ENCODE measurements at places on chromosomes 6 and 20. TPM values are rescaled to one million over a fixed set of nuclear protein-coding genes. Genes with fewer than 3 reads are reported as not detected.

The SALL4 gene
- 2.4 TPM for total RNA-seq

The MRPS18A gene
- 63.0 TPM for total RNA-seq

The VSX1 gene
- 0.32 TPM for total RNA-seq

The MCHR2 gene
- 0.15 TPM for total RNA-seq

The AKAP12 gene
- total RNA-seq = 28.4 TPM

The PRKN gene
- total RNA-seq = not detected

The UCKL1 gene
- total RNA-seq = 23.9 TPM

The GRM1 gene
- total RNA-seq = 0.02 TPM

DNA sequence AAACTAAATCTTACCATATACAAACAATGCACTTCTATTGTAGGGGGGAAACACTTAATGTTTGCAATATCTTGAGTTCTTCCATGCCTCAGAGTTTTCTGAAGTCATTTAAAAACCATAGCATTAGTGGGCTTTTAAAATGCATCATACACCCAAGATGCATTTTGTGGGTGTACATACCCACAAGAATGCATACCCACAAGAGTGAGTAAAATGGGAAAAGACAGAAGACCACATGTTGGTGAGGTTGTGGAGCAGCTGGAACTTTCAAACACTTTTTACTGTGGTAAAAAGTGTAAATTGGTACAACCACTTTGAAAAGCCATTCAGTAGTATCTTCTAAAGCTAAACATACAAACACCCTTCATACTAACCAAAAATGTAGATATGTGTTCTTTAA is 57.5 kb downstream of the CYB5R4 start:
- no peak for DNase-seq

GRCh38 chr6:12034837-12035236 is 22.7 kb downstream of the HIVEP1 start:
- no peak for DNase-seq

- DNase-seq = no peak
Measured at GRCh38 chr20:17998446-17998845, 29.6 kb downstream of the MGME1 start.

- peak; percentile 21 for DNase-seq
Measured at GRCh38 chr6:133555685-133556084, 314.5 kb downstream of the EYA4 start.

GRCh38 chr20:57951549-57951948 is 241.7 kb upstream of the PMEPA1 start:
- DNase-seq = no peak

GRCh38 chr20:52754366-52754765 is 217.8 kb upstream of the TSHZ2 start:
- DNase-seq = peak; percentile 59

DNA sequence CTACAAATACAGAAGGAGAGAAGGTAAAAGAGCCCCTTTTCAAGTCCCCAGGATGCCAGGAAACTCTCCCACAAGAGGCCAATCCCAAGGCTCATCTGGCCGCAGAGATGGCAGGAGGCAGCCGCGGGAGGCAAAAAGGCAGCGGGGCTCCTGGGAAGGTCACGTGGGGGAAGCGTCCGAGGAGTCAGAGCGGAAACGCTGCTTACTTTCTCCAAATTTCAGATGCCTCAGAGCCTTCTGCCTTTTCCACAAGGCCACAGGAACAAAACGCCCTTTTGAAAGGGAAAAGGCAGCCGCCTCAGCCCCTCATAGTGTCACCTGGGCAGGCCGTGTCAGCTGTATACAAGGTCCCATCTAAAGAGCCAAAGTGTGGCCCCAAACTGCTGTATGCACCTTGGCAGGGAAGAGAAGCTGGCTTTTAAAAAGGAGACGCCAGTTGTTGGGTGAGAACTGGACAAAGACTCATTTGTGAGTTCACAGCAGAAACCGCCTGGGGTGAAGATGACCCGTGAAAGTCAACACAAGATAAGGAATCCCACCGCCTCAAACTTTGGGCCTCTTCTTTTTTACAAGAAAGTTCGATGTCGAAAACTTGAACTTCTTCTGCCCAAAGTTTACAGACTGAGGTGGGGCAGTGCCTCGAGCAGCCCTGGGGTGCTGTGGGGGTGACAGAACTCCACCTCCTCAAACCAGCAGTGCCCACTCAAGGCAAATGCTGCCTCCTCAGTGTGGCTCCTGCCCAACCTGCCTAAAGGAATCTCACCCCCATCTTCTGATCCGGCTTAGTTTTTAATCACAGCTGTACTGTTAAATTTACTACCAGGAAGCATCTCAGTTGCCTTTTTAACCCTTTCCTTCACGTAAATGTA is 45.4 kb downstream of the EZR start:
- DNase-seq = no peak

DNA sequence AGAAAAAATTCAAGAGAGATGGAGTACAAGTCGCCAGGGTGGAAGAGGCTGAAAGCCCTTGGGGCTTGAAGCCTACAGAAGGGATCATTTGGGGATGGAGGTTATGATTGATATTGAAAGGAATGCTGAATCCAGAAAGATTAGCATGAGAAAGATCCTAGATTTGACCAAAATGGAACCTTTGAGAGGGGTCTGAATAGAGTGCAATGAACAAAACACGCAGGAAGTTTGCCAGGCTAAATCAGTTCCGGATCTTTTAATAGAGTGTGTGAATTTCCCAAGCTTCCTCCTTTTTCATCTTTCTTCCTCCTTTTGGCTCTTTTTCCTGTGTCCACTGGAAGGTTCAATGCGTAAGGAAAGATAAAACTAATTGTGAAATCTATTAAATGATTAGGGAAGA is 15.3 kb downstream of the IPCEF1 start:
- DNase-seq = peak; percentile 74

DNA sequence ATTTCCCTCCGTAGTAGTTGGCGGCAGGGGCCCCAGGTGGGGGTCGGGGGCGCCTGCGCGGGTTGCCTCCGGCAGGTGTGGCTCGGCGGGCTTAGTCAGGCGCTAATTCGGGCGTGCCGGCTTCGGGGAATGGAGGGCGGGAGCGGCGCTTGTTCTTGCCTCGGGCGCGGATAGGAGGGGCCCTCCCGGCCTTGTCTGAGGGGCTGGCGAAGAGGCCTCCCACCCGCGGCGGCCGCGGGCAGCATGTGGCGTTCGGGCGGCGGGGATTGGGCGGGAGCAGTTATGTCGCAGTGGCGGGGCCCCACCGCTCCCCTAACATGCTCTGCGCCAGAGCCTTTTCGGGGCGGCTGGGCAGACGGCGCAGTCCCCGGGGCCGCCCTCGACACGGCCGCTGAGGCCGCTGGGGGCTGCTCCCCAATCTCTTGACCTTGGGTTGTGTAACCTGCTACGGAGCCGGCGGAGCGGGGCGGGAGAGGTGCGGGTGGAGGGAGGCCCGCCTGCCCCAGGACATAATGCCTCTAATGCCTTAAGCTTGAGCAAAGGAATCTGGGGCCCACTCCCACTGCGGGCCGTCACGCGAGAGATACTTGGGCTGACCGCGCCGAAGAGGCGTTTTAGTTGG is 1.1 kb downstream of the AMD1 start:
- DNase-seq = peak; percentile 46

- no peak for DNase-seq
Measured at GRCh38 chr6:24876499-24877465, 59.0 kb downstream of the RIPOR2 start.

DNA sequence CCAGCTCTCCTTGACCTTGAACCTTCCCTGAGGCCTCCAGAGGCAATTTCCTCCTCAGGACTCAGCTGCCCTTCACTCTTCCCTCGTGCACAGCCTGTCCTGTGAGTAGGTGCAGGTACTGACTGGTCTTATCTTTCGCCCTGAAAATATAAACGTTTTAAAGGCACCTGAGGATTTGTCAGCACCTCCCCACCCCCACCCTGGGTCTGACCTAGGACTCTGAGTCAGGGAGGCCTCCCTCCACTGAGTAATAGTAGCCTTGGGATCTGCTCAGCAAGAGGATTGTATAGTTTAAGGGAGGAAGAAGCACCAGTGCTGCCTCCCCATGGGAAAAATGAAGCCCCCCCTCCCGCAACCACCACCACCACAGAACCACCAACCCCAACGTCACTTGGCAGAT is 54.6 kb downstream of the PPARD start:
- DNase-seq = peak; percentile 47

DNA sequence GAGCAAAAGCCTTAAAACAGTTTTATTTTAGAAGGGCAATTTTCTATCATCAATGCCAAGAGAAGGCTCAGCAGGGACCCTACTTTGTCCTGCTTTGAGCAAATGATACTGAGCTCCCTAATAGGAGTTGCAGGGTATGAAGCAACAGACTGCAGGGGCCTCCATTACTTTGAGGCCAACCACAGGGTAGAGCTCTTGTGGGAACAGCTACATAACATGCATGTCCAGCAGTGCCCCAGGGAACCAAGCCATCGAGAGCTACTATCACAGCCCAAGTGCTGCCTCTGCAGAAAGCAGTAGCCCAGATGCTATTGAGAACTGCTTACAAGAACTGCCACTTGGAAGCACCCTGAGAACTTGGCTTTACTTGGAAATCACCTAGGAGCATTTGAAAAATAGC is 222.1 kb downstream of the LAMA2 start:
- peak; percentile 49 for DNase-seq

DNA sequence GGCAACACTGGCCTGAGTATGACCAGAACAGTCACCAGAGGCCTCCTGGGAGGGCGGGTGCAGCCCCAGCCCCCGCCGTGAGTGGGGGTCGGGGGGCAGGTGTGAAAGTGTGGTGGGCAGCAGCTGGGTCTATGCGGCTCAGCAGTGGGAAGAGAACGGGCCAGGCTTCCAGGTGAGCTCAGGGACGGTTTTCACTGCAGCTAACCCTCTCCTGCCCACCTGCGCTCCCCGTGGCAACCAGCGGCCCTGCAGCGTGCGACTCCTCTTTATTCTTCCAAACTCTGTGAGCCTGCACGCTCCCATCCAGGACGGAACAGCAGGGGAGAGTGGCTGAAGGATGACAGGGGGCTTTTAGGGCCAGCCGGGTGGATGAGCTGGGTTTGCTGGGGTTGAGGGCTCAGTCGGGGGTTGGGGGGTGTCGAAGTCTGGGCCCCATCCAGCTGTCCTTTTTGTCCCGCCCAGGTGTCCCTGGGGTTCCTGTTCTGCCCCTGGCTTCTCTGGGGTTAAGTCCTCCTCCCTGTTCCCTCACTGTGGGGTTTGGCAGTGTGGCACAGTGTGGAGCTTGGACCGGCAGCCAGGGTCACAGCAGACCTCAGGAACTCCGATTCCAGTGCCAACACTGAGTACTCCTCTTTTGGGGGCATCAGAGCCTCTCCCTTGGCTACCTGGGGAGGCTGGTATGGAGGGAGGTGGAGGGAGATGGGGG is 859 bp upstream of the BIRC7 start:
- no peak for DNase-seq

DNA sequence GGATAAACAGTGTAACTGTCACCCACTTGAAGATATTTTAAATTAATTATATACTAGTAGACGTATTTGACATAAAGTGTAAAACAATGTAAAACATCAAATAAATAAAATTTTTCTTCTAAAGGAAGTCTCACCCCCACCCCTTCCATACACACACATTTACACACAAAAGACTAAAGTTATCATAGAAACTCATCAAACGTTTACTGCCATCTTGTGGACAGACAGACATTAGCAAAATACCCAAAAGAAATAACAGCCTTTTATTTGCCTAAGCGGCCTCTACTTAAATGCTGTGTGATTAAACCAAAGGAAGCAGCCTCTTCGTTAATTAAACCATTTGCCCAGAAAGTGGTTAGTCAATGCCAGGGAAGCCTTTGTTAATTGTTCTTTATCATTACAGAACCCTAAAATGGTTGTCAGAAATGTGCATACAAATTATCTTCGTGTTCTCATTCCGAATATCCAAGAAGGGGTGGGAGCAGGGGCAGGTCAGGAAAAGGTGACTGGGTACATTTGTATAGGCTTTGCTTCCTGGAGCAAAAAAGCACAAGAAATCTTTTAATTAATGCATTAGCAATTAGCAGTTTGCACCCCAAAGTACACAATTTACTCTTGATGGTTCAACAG is 176.2 kb upstream of the SASH1 start:
- DNase-seq = peak; percentile 68

- DNase-seq = no peak
Measured at GRCh38 chr6:90298459-90299053, 1.9 kb upstream of the BACH2 start.
